ENCODE measurements at places on chromosomes 1 and 21.

- no peak for DNase-seq
Measured at GRCh38 chr1:112506306-112506705, 2.5 kb upstream of the WNT2B start.

- DNase-seq, result no peak
Measured at GRCh38 chr1:24893431-24893830, 36.6 kb downstream of the RUNX3 start.

DNA sequence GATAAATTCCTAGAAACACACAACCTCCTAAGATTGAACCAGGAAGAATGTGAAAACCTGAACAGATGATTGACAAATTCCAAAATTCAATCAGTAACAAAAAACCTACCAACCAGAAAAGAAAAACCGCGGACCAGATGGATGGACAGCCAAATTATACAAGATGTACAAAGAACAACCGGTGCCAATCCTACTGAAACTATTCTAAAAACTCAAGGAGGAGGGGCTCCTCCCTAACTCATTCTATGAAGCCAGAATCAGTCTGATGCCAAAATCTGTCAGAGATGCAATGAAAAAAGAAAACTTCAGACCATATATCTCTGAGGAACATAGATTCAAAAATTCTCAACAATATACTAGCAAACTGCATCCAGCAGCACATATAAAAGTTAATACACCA lies 262.4 kb upstream of the DAB1 start:
- DNase-seq, result no peak

- no peak for DNase-seq
Measured at GRCh38 chr21:30391492-30392025, 4.3 kb upstream of the KRTAP13-1 start.

GRCh38 chr1:25804244-25804963 lies 4.4 kb downstream of the SELENON start:
- DNase-seq, result no peak

DNA sequence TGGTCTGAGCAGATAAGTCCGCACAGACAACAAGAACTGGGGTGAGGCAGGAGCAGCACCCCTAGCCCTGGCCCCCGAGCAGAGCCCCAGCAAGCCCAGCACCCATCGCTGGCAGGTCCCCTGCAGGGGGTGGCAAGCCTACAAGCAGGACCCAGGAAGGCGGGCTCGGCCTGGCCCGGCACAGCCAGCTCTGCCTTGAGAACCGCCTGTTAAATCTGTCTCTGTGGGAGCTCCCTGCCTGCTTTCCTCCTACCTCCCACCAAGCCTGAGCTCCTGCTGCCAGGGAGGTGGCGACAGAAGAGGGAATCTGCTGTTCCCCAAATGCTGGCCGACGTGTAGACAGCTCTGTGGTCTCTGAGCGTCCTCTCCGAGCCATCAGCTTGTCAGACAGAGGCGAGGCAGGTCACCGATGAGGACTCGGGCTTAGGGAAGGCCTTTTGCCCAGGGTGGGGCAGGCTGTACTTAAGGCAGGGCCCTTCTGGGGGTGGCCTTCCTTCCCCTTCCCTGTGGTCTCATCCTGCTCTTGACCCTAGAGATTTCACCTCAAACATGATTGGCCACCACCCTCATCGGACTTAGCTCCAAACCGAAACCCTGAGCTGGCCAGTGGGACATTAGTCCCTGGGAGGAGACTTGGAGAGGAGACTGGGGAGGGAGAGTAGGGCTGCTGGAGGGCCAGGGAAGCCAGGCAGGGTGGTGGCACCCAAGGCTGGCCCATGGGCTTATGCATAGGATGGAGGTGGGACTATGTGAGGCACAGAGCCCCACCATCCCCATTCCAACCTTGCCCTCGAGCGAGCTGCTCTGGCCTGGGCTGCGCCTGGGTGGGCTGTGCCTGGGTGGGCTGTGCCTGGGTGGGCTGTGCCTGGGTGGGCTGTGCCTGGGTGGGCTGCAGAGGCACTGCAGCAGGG lies 7.7 kb downstream of the SELENON start:
- DNase-seq, result no peak

Data from stimulated activated CD4-positive, alpha-beta T cell treated with anti-CD3 and anti-CD28 coated beads, TNF-alpha, amount 100 ng/mL, for 4 hours (primary cell).